ENCODE measurements at places on chromosomes 13 and 19. TPM values are rescaled to one million over a fixed set of nuclear protein-coding genes. Genes with fewer than 3 reads are reported as not detected.

PSG1 gene
- 0.29 TPM for total RNA-seq

SLC46A3 gene
- total RNA-seq, result 1.9 TPM

PGLYRP1 gene
- total RNA-seq, result not detected

CYP2A6 gene
- not detected for total RNA-seq

WDR87 gene
- total RNA-seq, result not detected

All from myometrial cell (primary cell).